NCI-H2081 treated with DMSO at 0.1 percent for 48 hours (cell line): ENCODE measurements at places on chromosomes 7 and 10.

- no peak for DNase-seq
Observed at GRCh38 chr7:28078036-28078901, 102.3 kb downstream of the JAZF1 start.

DNA sequence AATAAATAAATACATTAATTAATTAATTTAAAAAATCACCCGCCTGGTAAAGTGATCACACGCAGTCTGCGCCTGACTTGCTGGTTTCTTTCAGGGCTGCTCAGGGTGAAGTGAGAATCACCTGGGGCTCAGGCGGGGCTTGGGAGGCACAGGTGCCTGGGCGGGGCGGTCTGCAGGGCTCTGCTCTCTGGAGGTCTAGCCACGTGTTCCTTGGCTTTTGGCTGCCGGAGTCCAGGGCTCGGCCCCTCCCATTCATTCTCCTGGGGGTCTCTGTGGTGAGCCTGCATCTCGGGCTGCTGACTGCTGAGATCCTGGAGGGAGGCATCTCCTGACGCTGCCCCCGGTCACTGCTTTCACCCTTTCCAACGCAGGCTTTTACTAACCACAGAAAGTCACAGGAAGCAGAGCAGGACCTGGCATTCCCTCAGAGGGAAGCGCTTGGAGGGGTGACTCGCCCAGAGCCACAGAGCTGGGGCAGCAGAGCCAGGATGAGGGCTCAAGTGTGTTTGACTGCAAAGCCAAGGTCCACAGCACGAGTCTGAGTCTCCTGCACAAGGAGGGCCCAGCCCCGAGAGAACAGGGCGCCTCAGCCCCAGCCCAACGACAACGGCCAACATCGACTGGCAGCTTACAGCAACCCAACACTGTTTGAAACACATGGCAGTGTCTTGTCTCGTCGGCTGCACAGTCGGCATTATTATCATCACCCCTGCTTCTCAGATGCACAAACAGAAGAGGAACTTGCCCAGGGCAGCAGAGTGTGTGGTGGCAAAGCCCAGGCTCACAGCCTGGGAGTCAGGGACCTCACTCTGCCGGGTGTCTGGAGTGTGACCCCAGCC is 22.4 kb upstream of the MNX1 start:
- DNase-seq, result no peak

GRCh38 chr7:32479574-32480200 is 10.5 kb downstream of the LSM5 start:
- DNase-seq, result no peak

GRCh38 chr7:125119559-125120115 is 190.0 kb upstream of the POT1 start:
- no peak for DNase-seq

- DNase-seq, result no peak
Observed at GRCh38 chr10:17141504-17142229, 12.1 kb upstream of the CUBN start.

DNA sequence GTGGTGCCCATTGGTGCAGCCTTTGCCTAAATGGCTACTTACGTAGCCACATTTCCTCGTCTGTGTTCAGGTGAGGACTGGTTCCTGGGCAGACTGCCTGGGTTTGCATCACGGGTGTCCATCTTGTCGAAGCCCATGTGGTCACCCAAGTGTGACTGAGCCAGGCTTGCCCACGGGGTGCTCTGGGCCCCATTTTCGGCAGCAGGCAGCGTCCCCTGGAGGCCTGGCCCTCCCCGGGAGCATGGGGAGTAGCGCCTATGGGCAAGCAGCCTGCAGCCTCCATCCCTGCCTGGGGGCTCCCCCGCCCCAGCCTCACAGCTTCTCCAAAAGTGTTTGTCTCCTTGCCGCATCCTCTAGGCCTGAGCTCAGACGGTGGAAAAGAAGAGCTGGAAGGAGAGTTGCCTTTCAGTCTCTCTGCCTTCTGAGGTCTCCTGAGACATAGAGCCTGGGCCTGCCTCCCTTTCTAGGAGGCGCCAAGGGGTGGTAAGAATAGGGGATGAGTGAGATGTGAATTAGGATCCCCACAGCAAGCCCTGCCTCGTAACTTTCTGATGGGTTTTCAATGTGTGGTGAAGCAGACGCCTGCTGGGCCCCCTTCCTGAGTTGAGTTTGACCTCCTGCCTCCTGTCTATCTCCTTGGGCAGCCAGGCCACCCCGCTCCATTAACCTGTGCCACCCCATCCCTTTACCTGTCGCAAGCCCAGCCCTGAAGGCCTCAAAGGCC is 42.7 kb downstream of the HTRA1 start:
- DNase-seq, result no peak

DNA sequence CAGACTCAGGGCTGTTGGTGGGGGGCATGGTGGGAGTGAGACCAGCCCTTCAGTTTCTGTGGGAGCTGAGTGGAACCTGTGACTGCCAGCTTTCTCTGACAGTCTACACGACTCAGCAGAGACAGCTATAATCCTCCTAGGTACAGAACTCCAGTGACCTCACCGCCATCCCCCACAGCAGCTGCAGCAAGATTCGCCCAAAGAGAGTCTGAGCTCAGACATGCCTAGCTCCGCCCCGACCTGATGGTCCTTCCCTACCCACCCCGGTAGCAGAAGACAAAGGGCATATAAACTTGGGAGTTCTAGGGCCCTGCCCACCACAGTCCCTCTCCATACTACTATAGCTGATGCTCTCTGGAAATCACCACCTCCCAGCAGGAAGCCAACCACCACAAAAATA is 500.1 kb downstream of the ETV1 start:
- no peak for DNase-seq

- DNase-seq, result no peak
Observed at GRCh38 chr10:97861097-97861750, 11.6 kb downstream of the GOLGA7B start.

DNA sequence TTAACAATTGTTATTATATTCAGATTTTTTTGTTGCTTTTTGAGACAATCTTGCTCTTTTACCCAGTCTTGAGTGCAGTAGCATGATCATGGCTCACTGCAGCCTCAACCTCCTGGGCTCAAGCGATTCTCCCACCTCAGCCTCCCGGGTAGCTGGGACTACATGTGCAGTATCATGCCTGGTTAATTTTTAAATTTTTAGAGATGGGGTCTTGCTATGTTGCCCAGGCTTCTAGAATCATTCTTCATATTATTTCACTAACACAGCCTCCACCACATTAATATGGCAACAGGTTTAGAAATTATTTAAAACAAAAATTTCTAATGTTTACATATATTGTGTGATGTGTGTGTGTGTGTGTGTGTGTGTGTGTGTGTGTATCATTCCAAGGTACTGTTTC is 1.4 kb upstream of the LAMTOR4 start:
- DNase-seq, result no peak

GRCh38 chr10:29245476-29245875 is 43.4 kb upstream of the LYZL1 start:
- DNase-seq, result no peak

- no peak for DNase-seq
Observed at GRCh38 chr10:3178042-3178441, 5.5 kb upstream of the PITRM1 start.

DNA sequence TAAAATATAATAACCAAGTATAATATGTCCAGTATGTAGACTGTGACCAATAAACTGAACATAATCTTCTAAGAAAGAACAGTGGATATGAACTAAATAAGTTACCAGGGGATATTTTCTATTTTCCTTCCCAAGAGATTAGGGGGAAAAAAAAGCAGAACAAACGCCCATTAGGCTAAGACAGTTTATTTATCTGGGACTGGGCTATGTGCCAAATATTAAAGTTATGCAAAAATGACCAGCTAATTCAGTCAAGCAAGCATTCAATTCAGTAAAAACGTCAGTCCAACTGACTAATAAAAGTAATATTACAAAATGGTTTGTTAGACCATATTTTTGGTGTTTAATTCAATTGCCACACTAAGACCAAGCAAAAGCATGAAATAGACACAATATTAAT is 122.2 kb downstream of the TSPAN12 start:
- DNase-seq, result no peak

DNA sequence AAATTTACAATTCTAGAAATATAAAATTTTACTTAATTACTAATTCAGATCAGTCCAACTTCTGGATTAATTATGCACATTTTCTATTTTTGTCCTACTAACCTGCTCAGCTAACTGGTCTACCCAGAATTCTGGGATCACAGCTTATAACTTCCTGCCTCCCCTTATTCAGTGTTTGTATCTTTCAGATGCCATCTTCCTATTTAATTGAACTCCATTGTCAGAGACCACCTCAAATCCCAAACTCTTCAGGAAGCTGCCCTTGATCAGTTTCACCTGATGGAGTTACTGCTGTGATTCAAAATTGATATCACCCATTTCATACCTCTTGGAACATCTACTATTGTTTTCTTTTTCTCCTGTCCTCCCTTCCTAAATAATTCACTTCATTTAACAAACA is 259.2 kb downstream of the WDR11 start:
- no peak for DNase-seq

GRCh38 chr7:141452911-141453310 is 98.3 kb upstream of the AGK start:
- no peak for DNase-seq

GRCh38 chr7:91875851-91876250 is 4.7 kb downstream of the MTERF1 start:
- no peak for DNase-seq

DNA sequence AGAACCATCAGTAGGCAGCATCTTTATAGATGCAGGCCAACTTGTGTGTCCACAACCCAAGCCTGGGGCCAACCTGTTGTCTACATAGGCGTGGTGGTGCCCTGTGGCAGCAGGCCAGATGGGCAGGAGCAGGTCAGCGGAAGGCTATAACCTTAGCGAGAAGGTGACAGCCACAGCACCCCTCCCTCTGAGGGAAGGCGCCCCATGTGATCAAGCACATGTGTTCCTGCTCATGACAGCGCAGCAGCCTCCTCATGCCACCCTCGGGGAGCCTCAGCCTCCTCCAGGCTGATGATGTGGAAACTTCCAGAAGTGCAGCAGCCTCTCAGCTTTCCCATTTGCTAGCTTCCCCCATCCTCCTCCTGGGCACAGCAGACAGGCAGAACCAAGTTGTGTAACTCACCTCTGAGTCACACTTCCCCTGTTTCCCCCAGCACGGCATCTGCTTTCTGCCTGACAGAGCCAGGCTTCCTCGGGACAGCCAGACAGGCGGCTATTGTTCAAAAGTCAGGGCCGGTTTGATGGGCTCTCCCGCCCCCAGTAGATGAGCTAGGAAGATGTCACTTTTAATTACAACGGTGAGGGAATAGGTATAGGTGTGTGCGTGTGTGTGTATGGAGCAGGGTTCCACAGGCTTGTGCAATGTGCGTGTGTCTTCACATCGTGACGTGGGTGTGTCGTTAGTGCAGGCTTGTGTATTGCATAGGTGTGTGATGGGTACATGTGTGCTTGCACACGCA is 312.0 kb upstream of the ZMIZ1 start:
- DNase-seq, result no peak

DNA sequence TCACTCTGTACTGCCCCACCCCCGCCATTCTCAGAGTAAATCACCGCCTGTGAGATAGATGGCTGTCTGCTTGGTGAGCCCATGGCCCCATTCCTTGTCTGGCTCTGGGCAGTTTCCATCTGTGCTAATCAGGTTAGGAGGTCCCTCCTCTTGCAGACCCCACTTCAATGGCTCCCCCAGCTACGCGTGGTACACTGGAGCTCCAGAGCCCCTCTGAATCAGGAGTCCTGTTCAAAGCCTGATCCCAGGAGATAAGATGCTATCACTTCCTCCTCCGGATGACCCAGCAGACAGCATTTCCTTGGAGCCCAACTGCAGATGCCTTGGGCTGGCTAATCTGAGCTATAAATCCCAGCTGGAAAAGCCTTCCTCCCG is 122.3 kb downstream of the SH3PXD2A start:
- no peak for DNase-seq

DNA sequence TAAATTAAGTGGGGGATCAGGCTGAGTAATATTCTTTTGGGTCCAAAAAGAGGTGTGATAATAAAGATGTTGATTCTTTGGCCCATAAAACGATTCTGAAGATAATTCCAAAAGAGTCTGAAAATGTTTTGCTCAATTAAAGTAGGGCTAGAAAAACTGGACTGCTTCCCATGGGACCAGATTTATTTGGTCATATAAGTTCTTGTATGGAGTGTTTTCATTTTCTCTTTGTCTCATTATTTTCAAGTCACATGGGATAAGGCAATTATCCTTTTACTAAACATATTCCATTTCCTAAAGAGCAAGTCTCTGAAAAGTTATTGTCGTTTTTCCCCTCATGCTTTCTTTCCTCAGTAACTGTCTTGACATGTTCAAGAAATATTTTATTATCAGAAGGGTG is 41.5 kb downstream of the CDK6 start:
- DNase-seq, result no peak

- DNase-seq, result no peak
Observed at GRCh38 chr10:69662901-69663300, 32.9 kb downstream of the FAM241B start.

GRCh38 chr10:75109459-75109778 is 2.0 kb upstream of the SAMD8 start:
- no peak for DNase-seq
